ENCODE measurements at places on chromosomes 3 and 15. TPM values are rescaled to one million over a fixed set of nuclear protein-coding genes. Genes with fewer than 3 reads are reported as not detected.

ZPLD1 gene
- polyA plus RNA-seq = 0.59 TPM

EFCC1 gene
- polyA plus RNA-seq = 2.2 TPM

NEO1 gene
- polyA plus RNA-seq = 126 TPM

SAMMSON gene
- polyA plus RNA-seq = 0.25 TPM

GRCh38 chr3:66980791-66981190 lies 17.3 kb upstream of the KBTBD8 start:
- DNase-seq = no peak
